Spleen (tissue), 13 donors: ENCODE measurements at places on chromosomes 16 and 17.

DNA sequence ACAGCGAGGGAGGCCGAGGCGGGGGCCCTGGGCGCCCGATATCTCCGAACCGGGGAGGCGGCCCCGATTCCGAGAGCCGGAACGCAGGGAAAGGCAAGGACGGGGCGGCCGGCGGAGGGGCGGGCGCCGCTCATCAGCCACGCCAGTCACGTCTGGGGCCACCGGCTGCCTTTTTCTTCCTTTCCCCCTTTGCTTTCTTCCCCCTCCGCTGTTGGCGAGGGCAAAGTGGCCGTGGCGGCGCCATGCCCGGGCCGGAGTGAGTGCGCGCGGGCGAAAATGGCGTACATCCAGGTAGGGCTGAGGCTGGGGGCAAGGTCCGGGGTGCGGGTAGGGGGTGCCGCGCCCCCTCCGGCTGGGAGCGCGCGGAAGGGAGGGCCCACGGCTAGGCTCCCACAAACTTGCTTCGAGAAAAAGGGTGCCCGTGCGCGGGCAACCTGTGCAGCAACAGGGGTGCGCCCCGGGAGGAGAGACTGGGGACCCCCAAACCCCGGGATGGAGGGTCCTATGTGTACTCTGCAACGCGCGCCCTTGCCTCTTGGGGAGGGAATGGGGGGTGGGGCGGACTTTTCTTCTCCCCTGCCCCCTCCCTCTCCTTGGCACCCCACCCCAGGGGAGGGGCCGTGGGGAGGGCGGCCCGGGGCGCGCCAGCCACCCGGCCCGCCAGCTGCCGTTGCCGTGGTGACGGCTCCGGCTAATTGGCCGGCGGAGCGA is 486 bp downstream of the SYT17 start:
- DNase-seq: peak; percentile 74

DNA sequence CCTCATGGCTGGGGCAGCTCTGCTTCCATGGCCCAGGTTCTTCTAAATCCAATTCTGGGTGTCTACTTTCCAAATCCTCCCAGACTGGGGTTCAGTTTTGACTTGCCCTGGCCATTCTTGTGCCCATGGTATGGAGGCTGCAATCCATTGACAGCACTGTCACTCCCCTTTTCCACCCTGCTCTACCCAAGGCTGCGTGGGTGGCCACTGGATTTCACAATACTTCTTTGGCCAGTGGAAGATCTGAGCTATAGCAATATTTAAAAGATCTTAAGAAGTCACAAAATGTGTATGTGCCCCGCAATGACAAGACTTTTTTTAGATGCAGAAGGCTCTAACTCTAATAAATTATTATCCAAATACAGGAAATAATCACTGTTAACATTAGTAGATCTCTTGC is 329.4 kb upstream of the CCL2 start:
- DNase-seq: no peak

GRCh38 chr17:3635474-3636153 is 436 bp downstream of the SHPK start:
- no peak for DNase-seq

- no peak for DNase-seq
Measured at GRCh38 chr17:81464586-81464985, 48.0 kb downstream of the ACTG1 start.

DNA sequence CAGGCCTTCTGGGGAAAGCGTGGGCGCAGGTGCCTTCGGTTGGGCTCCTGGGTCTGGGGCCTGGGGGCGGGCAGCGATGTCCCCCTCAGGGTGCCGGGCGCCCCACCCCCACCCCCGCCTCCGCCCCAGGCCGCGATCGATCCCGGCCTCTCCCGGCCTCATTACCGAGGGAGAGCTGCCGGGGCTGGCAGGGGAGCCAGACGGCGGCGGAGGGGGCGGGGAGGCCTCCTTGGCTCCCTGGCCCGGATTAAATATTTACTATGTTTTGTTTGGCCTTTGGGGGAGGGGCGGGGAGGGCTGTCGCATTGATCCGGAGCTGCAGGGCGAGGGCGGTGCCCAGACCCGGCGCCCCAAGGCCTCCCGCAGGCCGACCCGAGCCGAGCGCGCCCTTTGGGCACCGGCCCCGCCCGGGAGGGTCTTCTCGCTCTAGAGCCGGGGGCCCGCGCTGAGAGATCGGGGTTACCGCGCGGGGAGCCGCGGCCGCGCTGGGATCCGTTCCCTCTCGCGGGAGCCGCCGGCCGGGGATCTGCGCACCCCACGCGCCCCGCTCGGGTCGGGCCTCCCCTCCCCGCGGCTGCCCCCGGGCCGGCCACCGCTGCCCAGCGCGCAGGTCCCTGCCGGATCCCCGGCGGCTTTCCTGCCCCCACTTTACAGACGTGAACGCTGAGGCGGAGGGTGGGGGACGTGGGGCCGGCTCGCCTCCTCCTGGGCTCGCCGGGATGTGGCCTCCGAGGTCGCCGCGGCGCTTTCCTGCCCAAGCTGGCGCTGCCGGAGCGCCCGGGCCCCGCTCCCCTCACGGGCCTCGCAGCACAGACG is 27.0 kb downstream of the RTN4RL1 start:
- no peak for DNase-seq

GRCh38 chr17:50887705-50888245 is 21.6 kb upstream of the TOB1 start:
- no peak for DNase-seq

- DNase-seq: peak; percentile 19
Measured at GRCh38 chr17:9684955-9685621, 39.8 kb downstream of the USP43 start.

DNA sequence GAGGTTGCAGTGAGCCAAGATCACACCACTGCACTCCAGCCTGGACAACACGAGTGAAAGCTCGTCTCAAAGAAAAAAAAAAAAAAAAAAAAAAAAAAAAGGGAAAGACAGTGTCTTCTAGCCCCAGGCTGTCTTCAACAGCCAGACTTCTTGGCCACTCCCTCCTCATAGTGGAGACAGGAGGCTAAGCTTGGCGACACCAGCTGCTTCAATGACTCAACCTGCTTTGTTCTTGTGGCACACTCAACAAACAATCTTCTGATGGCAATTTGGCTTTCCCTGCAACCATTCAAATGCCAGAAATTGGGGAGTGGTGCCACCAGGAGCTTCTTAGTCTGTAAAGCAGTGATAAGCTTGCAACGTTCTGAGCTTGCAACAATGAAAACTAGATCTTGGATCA is 290.4 kb upstream of the DYNLRB2 start:
- DNase-seq: no peak

- DNase-seq: no peak
Measured at GRCh38 chr16:27365142-27366089, 36.6 kb upstream of the IL21R start.
